Right ventricle myocardium superior (tissue), 1 donor: ENCODE measurements at places on chromosomes 13 and 19. TPM values are rescaled to one million over a fixed set of nuclear protein-coding genes. Genes with fewer than 3 reads are reported as not detected.

MBD3L3 gene
- not detected for total RNA-seq

C1QTNF9 gene
- 2.5 TPM for total RNA-seq

GRCh38 chr13:80884056-80884785, 543.3 kb upstream of the SPRY2 start:
- DNase-seq, result no peak

- no peak for DNase-seq
Measured at GRCh38 chr13:95494082-95494681, 58.3 kb upstream of the CLDN10 start.

- DNase-seq, result no peak
Measured at GRCh38 chr13:43730642-43731041, 56.1 kb downstream of the ENOX1 start.
